ENCODE measurements at places on chromosomes 6 and 20. TPM values are rescaled to one million over a fixed set of nuclear protein-coding genes. Genes with fewer than 3 reads are reported as not detected.

DNA sequence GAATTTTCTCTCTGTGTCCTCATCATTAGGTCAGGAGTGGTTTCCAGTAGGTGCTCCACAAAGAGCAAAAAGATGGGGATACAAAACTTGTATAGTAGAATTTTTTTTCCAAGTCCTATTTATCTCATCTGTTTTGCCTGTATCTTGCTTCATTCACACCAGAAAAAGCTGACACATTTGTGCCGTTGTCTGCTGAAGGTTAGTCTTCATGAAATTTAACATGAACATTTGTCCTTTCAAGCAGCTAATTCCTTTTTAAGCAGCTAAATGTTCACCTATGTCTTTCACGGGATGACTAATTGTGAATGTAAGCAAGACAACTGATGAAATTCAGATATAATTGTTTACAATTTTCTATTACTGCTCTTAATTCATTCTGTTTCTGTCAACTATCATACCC lies 83.8 kb downstream of the ATXN1 start:
- DNase-seq, result no peak

- DNase-seq, result no peak
Measured at GRCh38 chr6:99473730-99474129, 41.5 kb downstream of the USP45 start.

- no peak for DNase-seq
Measured at GRCh38 chr6:168124158-168124557, 45.1 kb upstream of the FRMD1 start.

GRCh38 chr6:30311101-30311500 lies 15.6 kb upstream of the TRIM39 start:
- DNase-seq, result no peak

GRCh38 chr20:59822291-59823029 lies 111.0 kb downstream of the SYCP2 start:
- DNase-seq, result no peak

DNA sequence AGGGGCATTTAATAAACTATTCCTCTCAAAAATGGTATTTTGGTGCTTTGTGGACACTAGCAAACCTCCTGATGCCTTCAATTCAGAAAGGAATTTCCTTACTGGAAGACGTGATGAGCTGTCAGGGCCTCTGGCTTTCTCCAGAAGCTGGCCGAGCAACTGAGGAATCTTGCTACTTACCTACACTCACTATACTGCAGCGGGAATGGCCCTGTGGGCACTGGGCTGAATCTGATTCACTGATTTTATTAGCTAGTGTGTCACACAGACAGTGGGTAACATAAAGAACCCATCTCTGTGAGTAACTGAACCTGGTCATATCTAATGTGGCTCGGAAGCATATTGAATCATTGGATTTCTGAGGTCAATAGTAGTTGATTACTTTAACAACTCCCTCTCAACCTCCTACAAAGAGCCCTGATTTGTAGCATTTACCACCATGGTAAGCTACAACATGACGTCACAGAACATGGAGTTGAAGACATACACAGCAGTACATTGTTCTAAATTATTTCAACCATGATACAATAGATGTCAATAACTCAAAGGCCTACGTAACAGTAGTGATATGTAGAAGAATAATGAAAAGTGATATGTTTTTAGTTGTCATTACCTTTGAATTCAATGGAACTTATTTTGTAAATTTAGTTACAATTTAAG lies 232.1 kb downstream of the SYNE1 start:
- no peak for DNase-seq

DNA sequence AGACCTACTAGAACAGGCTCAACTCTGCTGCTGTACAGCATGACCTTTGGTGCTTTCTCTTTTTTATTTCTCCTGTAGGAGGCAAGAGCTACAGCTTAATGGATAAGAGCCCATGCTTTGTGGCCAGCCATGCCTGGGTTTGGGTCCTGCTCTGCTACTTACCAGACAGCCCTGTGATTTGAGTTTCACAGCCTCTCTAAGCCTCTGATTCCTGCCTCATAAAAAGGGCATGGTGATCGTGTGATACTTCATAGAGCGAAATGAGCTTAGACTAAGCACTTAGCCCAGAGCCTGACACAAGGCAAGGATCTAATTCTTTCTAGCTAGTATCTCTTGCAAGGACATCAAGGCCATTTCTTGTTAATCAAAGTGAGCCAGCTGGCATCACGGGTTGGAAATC lies 19.3 kb upstream of the PDE7B start:
- DNase-seq, result no peak

GRCh38 chr20:33694639-33695012 lies 8.4 kb upstream of the E2F1 start:
- no peak for DNase-seq

- DNase-seq, result peak; percentile 39
Measured at GRCh38 chr6:144582939-144583613, 297.9 kb downstream of the UTRN start.

DNA sequence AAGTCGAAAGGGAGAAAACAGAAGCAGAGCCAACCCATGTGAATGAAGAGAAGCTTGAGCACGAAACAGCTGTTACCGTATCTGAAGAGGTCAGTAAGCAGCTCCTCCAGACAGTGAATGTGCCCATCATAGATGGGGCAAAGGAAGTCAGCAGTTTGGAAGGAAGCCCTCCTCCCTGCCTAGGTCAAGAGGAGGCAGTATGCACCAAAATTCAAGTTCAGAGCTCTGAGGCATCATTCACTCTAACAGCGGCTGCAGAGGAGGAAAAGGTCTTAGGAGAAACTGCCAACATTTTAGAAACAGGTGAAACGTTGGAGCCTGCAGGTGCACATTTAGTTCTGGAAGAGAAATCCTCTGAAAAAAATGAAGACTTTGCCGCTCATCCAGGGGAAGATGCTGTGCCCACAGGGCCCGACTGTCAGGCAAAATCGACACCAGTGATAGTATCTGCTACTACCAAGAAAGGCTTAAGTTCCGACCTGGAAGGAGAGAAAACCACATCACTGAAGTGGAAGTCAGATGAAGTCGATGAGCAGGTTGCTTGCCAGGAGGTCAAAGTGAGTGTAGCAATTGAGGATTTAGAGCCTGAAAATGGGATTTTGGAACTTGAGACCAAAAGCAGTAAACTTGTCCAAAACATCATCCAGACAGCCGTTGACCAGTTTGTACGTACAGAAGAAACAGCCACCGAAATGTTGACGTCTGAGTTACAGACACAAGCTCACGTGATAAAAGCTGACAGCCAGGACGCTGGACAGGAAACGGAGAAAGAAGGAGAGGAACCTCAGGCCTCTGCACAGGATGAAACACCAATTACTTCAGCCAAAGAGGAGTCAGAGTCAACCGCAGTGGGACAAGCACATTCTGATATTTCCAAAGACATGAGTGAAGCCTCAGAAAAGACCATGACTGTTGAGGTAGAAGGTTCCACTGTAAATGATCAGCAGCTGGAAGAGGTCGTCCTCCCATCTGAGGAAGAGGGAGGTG lies 38.7 kb downstream of the ZBTB2 start:
- DNase-seq, result no peak

GRCh38 chr6:37739618-37740017 lies 41.9 kb upstream of the MDGA1 start:
- no peak for DNase-seq

- DNase-seq, result no peak
Measured at GRCh38 chr6:14784596-14785492, 461.0 kb upstream of the JARID2 start.

- DNase-seq, result no peak
Measured at GRCh38 chr20:14826543-14827313, 489.3 kb upstream of the FLRT3 start.

DNA sequence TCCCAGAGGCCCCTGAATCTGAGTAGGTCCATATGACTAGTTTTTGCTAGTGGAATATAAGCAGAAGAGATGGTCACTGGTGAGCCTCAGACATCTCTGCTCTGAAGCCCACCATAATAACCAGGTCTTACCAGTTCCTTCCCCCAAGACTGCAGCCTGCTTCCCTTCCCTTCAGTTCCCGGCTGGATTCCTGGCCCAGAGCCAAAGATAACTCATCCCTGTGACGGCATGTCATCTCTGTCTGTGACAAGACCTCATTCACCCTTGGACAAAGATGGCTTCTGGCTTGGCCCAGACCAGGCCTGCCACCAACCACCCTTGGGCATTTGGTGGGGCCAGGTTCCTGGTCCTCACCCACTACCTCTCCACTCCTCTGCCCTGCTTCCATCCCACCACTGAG lies 145.5 kb upstream of the TOP1 start:
- peak; percentile 17 for DNase-seq

- DNase-seq, result no peak
Measured at GRCh38 chr20:32764005-32764960, 2.1 kb downstream of the DNMT3B start.

DNA sequence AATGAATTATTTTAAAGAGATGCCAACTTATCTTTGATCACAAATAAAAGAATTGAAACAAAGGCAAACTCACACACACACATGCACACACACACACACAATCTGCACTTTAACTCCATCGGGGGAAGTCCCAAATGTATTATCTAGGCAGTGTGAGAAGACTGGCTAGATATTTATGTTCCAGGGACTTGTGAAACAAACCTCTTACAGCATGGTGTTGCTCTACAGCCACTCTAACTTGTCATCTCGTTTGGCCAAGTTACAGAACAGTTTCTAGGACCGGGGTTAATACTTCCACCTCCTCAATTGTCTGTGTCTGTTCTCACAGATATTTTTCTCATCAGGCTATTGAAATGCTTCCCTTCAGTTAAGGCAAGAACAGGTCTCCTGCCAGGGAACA lies 855.0 kb downstream of the EPHA7 start:
- DNase-seq, result no peak

- peak; percentile 84 for DNase-seq
Measured at GRCh38 chr6:157982563-157983405, 1.1 kb downstream of the SYNJ2 start.

GRCh38 chr6:105553171-105553570 lies 150.3 kb upstream of the PREP start:
- no peak for DNase-seq

GRCh38 chr6:166942393-166943168 lies 13.8 kb downstream of the RNASET2 start:
- DNase-seq, result peak; percentile 20

GRCh38 chr6:31655349-31656237 lies at the start of gene APOM:
Gene APOM (plus strand): TSS chr6:31655894. CDS start chr6:31655967, 73 bp downstream.
- DNase-seq, result no peak

DNA sequence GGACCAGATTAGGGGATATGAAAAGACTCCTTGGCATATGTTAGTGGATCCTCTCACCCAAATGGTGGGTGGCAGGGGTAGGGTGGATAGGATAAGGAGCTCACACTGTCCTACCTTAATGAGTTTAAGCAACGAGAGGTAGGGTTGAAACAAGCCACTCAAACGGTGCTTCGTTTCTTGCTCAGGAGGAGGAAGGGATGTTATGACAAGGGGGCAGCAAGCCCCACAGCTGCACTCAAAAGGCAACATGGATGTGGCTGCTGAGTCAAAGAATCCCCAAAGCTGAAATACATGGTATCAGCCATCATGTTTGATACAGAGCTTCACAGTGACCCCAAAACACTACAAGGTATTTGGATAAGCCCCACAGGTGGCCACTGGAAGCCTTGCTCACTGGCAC lies 8.4 kb upstream of the IDH3B start:
- no peak for DNase-seq

Gene TUBB2A
- 77.2 TPM for total RNA-seq

Gene ID1
- total RNA-seq, result 1,287 TPM

Gene TMEM217
- total RNA-seq, result 12.4 TPM

Gene KIAA1755
- total RNA-seq, result 0.05 TPM

Gene PEX7
- 5.9 TPM for total RNA-seq

Gene MAS1
- not detected for total RNA-seq

Gene REM1
- not detected for total RNA-seq
